ENCODE measurements at places on chromosomes 4 and X. TPM values are rescaled to one million over a fixed set of nuclear protein-coding genes. Genes with fewer than 3 reads are reported as not detected.

DNA sequence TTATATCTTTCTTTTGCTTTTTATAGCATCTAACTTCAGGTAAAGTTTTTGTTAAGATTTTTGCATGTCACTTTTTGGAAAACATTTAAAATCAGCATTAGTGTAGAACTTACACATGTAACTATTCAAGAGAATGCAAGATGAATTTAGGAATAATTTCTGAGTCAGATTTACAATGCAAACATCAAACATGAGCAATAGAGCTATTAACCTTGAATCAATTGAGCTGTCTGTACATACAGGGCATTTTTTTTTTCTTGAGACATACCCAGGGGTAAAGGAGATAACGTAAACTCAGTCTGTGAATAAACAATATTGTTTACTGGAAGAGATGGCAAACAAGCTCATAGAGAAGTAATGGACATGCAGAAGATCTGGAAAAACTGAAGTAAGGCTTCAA lies 311.5 kb downstream of the IL1RAPL2 start:
- H3K27ac ChIP-seq: no peak overlapping the region
- no peak for DNase-seq
- no peak overlapping the region for H3K4me3 ChIP-seq
- H3K4me1 ChIP-seq: no peaks in the 10 kb centered on the region

DNA sequence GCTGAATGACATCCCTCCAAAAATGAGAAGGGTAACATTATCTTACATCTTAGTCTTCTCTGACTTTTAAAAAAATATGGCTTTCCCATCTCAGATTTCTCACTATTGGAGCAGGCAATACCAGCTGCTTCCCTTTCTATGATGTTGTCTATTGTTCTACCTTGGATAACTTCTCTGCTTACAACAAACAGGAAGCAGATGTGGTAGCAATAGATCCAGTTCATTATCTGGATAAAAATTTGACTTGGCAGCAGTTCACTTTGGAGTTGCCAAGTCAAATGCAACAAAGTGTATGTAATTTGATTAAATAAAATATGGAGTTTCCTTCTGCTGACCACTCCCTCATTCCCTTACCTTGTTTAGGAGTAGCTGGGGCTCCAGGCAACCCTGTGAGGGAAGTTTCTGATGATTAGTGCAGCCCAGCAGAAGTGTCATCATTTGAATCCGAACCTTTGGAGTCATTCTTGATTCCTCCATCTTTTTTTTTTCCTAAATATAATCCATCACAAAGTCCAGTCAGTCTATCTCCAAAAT lies 72.0 kb upstream of the GPRIN3 start:
- no peak overlapping the region for H3K4me3 ChIP-seq
- no peak overlapping the region for H3K27ac ChIP-seq
- H3K27me3 ChIP-seq: peaks cover 3% of the 10 kb centered on the region
- H3K4me1 ChIP-seq: no peaks in the 10 kb centered on the region
- H3K36me3 ChIP-seq: no peaks in the 10 kb centered on the region
- no peak for DNase-seq

GRCh38 chrX:30593440-30594200 lies 16.1 kb upstream of the TASL start:
- no peaks in the 10 kb centered on the region for H3K36me3 ChIP-seq
- H3K4me3 ChIP-seq: no peak overlapping the region
- H3K4me1 ChIP-seq: no peaks in the 10 kb centered on the region
- H3K27me3 ChIP-seq: no peaks in the 10 kb centered on the region
- no peak overlapping the region for H3K27ac ChIP-seq

DNA sequence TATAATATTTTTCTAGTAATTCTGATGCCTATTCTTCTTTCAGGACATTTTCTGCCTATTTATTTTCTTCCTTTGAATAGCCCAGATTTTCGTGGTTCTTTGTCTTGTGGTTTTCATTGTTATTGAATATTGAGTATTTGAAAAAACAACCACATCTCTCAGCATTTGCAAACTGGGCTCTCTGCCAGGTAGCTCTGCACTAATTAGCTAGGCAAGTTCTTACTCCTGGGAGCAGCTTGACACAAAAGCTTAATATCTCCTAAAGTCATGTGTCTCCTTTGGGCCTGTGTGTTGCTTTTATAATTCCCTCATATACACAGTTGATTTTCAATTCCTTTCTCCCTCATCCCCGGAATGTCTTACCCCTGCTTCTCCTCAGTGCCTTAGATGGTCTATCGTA lies 413.5 kb upstream of the GRIA3 start:
- no peak overlapping the region for H3K4me3 ChIP-seq
- H3K27ac ChIP-seq: no peak overlapping the region
- H3K36me3 ChIP-seq: no peaks in the 10 kb centered on the region
- no peaks in the 10 kb centered on the region for H3K4me1 ChIP-seq
- DNase-seq: no peak

- H3K4me1 ChIP-seq: peaks cover 9% of the 10 kb centered on the region
- DNase-seq: peak; percentile 57
- no peaks in the 10 kb centered on the region for H3K27me3 ChIP-seq
- H3K4me3 ChIP-seq: no peak overlapping the region
Observed at GRCh38 chr4:65502131-65502701, 168.1 kb downstream of the EPHA5 start.

GAGE10 gene
- not detected for total RNA-seq

FAM47C gene
- total RNA-seq: not detected

SHISA3 gene
- total RNA-seq: not detected

GJB1 gene
- not detected for total RNA-seq

All from GM23248 (cell line).